ENCODE measurements at places on chromosomes 16 and 17.

DNA sequence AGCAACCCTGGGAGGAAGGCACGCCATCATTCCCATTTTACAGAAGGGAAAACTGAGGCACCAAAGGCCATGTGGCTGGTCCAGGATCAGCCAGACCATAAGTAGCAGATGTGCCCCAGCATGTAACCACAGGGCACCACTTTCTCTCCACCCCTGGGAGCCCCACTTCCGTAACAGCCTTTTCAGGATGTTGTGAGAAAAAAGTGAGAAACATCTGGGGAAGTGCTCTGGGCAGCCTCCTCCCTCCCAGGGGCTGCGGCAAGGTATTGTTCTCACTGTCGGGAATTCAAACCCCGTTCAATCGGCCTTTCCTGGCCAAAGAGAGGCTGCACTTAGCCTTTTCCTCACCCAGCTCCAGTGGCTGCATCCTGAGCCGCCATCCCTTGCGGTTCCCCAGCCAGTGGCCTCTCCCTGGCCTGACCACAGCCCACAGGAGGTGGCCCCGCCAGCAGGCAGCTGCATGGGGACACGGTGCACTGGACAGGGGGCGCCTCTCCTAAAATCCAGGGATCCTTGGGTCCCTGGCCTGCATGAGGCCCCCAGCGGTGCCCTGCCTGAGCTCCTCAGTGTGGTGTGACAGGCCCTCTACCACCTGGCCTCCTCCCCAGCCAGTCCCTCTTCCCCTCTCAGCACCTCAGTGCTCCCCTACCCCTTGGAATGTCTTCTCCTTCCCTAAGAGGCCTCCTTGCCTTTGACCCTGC lies 5.7 kb upstream of the CDH5 start:
- DNase-seq = no peak

DNA sequence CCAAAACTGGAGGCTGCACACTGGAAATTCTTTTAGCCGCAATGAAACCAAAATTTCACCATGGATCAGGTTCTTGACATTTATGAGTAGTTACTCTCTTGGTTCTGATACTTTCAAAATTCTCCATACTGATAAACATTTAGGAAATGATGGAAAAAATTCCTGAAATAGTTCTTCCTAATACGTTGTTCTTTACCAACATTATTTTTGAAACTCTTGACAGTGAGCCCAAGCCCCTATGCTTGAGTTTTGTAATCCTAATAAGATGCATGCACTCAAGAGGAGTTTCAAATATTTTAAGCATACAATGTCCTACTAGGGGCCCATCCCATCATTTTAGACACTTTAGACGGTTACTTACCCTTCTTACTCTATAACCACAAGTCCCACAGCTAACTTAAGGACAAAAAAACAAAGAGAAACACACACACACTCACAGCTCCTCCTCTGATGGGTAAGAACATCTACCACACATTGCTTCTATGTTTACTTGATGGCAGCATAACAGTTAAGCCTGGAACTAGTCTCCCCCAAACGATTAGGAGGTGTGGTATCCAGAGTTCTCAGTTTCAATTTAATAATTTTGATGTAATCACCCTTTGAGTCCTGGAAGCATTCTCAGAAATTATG lies 3.7 kb downstream of the VEZF1 start:
- no peak for DNase-seq

GRCh38 chr16:65658349-65658748 lies 536.5 kb upstream of the CDH11 start:
- DNase-seq = no peak

- DNase-seq = no peak
Measured at GRCh38 chr17:50794361-50794760, 27.0 kb upstream of the ANKRD40CL start.

GRCh38 chr17:64110379-64111152 lies 19.4 kb downstream of the ERN1 start:
- no peak for DNase-seq

- no peak for DNase-seq
Measured at GRCh38 chr16:83932955-83933673, 19.9 kb upstream of the OSGIN1 start.

DNA sequence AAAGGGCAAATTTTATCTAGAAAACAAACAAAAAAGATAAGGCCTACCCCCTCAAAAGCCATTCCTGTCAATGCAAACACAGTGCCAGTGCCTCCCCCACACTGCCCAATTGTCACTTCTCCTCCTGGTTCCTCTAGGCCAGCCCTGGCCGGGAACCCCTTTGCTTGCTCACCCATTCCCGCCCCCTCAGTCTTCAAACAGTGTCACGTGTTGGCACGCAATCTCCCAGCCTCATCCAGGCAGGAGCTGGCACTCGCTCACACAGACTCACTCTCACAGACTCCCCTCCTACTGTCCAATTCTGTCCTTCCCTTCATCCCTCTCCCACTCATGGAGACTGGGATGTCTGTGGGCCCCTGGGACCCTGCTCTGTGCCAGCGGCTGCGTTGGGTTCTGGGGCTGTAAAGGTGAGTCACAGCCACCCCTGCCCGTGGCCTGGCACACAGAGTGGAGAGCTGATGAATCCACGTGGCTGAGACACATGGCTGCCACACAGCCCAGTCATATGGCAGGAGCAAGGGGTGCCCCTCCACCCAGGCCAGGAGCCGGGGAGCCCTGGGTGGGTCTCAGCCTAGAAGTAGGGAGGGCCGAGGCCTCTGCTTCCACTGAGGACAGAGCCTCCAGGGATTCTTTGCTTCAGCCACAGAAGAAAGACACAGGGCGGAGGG lies 54.8 kb downstream of the VAC14 start:
- no peak for DNase-seq

DNA sequence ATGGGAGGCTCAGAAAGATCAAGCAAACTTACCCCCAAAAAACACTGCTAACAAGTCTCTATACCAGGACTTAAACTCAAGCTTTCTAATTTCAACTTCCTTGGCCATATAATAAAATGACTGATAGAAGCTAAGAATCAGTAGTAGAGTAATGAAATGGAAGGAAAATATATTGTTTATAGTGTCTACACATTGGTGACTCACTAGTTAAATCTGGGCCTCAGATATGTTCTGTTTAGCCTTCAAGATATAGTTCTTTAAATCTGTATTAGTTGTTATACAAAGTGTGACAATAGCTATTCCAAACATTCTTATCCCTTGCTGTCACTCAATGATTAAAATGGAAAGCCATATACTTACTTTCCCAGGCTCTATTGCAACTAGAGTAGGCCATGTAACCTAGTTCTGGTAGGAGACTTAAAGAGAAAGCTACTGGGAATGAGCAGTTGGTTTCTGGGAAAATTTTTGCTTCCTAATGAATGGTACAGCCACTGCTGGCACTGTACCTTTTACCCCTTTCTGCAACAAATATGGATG lies 18.3 kb downstream of the SSH2 start:
- DNase-seq = no peak
